ENCODE measurements at places on chromosomes 5 and 9. TPM values are rescaled to one million over a fixed set of nuclear protein-coding genes. Genes with fewer than 3 reads are reported as not detected.

The MEIKIN gene
- total RNA-seq = not detected

DNA sequence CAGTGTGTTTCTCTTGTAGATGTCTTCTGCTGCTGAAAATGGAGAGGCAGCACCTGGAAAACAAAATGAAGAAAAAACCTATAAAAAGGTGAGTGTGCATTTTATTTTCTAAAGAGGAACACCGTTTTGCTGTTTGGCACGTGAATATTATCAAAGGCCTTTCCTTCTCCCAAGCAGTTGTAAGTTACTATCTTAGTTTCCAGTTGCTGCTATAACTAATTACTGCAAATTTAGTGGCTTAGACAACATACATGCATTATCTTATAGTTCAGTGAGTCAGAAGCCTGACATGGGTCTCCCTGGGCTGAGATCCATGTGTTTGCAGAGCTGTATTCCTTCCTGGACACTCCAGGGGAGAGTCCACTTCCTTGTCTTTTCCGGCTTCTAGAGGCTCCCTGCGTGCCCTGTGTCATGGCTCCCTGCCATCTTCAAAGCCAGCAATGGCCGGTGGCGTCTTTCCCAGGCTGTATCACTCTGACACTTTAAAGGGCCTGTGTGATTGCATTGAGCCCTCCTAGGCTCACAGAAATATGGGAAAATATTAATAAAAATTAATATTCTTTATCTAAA lies 117.6 kb downstream of the PIP5K1B start:
- no peak for DNase-seq

- DNase-seq = no peak
Observed at GRCh38 chr9:86529496-86530275, 175.5 kb upstream of the TUT7 start.

- no peak for DNase-seq
Observed at GRCh38 chr9:70229579-70229978, 29.2 kb upstream of the SMC5 start.

All from Caco-2 (cell line).